ENCODE measurements at places on chromosomes 11 and 22.
A peak's percentile ranks its signal among the peaks of the same experiment; 100 is the strongest.

DNA sequence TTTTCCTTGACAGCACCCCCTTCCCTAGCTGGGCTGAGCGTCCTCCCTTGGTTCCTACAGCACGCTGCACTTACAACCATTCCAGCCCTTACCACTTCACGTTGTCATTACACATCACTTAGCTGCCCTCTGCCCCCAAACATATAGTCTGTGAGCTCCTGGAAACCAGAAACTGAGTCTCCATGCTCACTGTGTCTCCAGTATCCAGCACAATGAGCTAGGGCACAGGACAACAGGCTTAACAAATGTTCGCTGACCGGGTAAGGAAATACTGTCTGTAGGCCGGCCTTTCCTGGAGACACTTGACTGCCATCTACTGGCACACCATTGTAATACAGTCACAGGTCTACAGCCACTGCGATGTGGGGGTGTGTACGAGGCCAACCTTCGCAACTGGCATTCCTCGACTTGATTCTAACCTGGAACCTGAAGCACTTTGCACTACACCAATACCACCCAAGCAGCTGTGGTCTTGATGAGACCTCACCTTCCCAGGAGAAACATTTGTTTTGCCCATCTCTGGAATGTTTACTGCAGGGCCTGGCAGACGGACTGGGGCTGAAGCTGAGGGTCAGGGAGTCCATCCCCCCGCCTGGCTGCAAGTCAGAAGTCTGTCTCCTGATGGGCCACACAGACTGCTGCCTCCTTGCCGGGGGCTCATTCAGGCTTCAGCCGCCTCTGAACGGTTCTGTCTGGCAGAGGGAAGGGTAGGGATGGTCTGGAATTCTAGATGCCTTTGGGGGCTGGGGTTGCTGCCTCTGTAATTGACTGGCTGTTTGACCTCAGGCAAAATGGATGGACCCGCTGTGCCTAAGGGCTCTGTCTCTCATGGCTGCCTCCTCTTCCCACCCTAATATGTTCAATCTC is 72.0 kb downstream of the SYN3 start:
- no peaks in the 10 kb centered on the region for H3K27me3 ChIP-seq
- H3K27ac ChIP-seq = peak overlapping the region; percentile 40
- no peaks in the 10 kb centered on the region for H3K36me3 ChIP-seq
- peaks cover 11% of the 10 kb centered on the region for H3K4me1 ChIP-seq
- DNase-seq = peak; percentile 94

DNA sequence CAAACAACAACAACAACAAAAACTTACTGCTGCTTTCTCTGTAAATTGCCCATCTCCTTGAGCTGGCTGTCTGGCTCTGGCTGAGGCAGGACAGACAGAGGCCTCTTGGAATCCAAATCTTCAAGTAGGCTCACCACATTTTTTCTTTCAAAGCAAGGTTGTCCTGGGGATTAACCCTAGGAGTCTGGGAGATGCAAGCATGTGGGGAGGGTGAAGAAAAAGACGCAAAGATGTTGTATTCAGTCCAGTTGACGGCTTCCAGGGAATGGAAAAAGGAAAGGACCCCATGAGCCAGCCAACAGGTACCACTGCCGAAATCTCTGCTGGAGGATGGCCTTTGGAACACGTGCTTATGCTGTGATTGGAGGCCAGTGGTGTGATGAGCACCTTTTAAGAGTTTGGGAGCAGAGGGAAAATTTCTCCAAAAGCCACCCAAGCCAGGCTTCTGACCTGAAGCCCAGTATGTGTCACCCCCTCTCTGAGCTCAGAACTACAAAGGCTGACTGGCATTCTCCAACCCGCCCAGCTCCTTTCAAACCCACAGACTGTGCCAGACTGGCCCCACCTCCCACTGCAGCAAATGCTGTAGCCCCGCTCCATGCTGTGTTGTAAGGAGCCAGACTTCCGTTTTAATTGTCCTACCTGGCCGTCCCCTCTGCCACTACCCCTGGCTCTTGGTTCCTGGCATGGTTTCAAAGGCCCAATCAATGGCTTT is 10.8 kb downstream of the BLID start:
- no peak for DNase-seq
- H3K27me3 ChIP-seq = no peaks in the 10 kb centered on the region
- no peak overlapping the region for H3K4me3 ChIP-seq
- H3K27ac ChIP-seq = peak overlapping the region; percentile 37
- peaks cover 19% of the 10 kb centered on the region for H3K4me1 ChIP-seq

- H3K27me3 ChIP-seq = no peaks in the 10 kb centered on the region
- peak overlapping the region; percentile 78 for H3K27ac ChIP-seq
- DNase-seq = no peak
- H3K4me1 ChIP-seq = peaks cover 11% of the 10 kb centered on the region
- no peaks in the 10 kb centered on the region for H3K36me3 ChIP-seq
- no peak overlapping the region for H3K4me3 ChIP-seq
Observed at GRCh38 chr11:35981581-35981980, 37.7 kb downstream of the LDLRAD3 start.

- no peaks in the 10 kb centered on the region for H3K36me3 ChIP-seq
- DNase-seq = no peak
- H3K4me3 ChIP-seq = no peak overlapping the region
- no peaks in the 10 kb centered on the region for H3K27me3 ChIP-seq
Observed at GRCh38 chr11:116825434-116825833, 2.3 kb upstream of the APOA4 start.

GRCh38 chr11:45386972-45387371 is 100.8 kb upstream of the SYT13 start:
- no peak for DNase-seq
- H3K4me3 ChIP-seq = no peak overlapping the region
- H3K4me1 ChIP-seq = no peaks in the 10 kb centered on the region
- no peaks in the 10 kb centered on the region for H3K27me3 ChIP-seq
- no peak overlapping the region for H3K27ac ChIP-seq
- no peaks in the 10 kb centered on the region for H3K36me3 ChIP-seq

DNA sequence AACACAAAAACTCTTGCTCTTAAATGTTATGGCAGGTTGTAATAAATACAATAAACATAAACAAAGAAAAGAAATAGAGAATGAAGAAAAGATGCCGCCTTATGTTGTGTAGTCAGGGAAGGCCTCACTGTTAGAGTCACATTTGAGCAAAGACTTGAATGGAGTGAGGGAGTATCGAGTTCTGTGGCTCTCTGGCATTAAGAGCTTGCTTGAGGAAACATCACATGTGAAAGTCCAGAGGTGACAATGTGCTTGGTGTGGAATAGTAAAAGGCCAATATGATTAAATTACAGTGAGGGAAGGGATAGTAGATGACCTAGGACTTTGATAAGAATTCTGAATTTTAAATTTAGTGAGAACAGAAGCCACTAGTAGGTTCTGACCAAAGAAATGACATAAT is 139.4 kb downstream of the ATG16L2 start:
- no peaks in the 10 kb centered on the region for H3K36me3 ChIP-seq
- DNase-seq = no peak
- H3K27me3 ChIP-seq = no peaks in the 10 kb centered on the region
- no peak overlapping the region for H3K4me3 ChIP-seq

DNA sequence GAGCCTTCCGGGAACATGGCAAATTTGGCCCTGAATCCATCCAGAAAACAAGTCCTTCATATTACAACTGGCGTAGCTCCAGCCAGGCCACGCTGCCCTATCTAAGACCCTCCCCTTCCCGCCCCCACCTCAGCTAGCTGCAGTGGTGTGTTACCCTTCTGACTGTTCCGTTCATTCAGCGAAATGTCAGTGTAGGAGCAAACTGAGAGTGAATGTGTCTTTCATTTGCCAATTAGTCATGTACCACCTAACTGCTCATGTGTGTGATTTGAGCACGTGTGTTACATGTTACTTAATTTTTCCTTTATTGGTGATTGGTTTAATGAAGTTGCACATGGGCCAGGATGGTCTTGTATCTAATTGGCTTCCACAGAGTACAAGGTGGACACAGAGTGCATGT is 34.8 kb upstream of the POU2AF1 start:
- no peaks in the 10 kb centered on the region for H3K27me3 ChIP-seq
- peaks cover 5% of the 10 kb centered on the region for H3K4me1 ChIP-seq
- H3K4me3 ChIP-seq = no peak overlapping the region

- H3K27ac ChIP-seq = no peak overlapping the region
- no peaks in the 10 kb centered on the region for H3K27me3 ChIP-seq
- no peaks in the 10 kb centered on the region for H3K4me1 ChIP-seq
- no peak overlapping the region for H3K4me3 ChIP-seq
- DNase-seq = no peak
Observed at GRCh38 chr11:6962673-6963072, 36.4 kb downstream of the ZNF215 start.

- H3K36me3 ChIP-seq = no peaks in the 10 kb centered on the region
- H3K4me1 ChIP-seq = peaks cover 6% of the 10 kb centered on the region
- no peak for DNase-seq
- H3K4me3 ChIP-seq = no peak overlapping the region
- H3K27ac ChIP-seq = no peak overlapping the region
- no peaks in the 10 kb centered on the region for H3K27me3 ChIP-seq
Observed at GRCh38 chr11:30423886-30424285, 101.0 kb downstream of the ARL14EP start.

- H3K27me3 ChIP-seq = no peaks in the 10 kb centered on the region
- DNase-seq = no peak
- H3K4me1 ChIP-seq = no peaks in the 10 kb centered on the region
Observed at GRCh38 chr11:29448246-29448877, 568.5 kb downstream of the KCNA4 start.

DNA sequence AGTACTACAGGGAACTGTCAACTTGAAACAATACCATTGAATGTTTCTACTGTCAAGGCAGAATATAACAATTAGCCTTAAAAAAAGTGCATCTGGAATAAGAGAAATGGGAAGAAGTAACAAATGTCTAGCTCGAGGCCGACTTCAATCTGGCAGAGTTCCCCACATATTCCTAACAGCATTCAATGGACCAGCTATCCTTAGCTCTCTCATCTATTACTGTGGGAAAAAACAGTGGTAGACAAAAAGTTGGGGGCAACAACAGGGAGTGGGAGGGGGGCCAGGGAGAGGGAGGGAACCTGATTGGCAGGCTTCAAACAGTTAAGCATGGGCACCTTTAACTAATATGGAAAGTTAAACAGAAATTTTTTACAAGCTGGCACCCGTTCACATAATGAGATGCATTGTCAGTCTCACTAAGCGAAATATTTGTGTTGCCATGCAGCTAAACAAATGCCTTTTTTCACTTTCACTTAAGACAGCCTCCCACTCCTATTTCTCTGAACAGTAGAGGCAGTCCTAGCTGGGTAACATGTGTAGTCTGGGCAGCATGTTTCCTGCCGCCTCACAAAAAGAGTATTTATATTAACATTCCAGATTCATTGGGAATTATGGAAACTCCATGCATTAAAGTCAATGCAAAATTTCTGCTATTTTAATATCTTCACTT is 62.2 kb upstream of the SOX6 start:
- H3K4me3 ChIP-seq = peak overlapping the region; percentile 19
- no peak overlapping the region for H3K27ac ChIP-seq
- DNase-seq = no peak

DNA sequence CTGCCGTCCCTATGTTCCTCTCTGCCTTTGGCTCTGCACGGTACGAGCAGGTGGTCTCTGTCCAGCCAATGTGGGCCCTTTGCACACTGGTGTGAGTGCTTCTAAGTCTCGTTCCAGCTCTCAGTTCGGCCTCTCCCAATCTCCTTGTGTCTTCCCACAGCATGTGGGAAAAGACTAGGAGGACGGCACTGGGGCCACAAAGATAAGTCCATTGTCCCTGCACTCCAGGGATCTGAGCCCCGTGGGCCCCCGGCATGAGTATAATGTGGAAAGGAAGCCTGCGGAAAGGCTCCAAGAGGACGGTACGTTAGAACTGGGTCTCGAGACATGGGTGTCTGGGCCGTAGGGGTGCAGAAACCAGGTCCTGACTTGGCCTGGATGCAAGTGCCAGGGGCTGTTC is 16.4 kb downstream of the MYEOV start:
- H3K27ac ChIP-seq = no peak overlapping the region
- H3K4me3 ChIP-seq = no peak overlapping the region
- H3K27me3 ChIP-seq = no peaks in the 10 kb centered on the region
- H3K36me3 ChIP-seq = no peaks in the 10 kb centered on the region
